ENCODE measurements at places on chromosomes 5 and 9. TPM values are rescaled to one million over a fixed set of nuclear protein-coding genes. Genes with fewer than 3 reads are reported as not detected.

DNA sequence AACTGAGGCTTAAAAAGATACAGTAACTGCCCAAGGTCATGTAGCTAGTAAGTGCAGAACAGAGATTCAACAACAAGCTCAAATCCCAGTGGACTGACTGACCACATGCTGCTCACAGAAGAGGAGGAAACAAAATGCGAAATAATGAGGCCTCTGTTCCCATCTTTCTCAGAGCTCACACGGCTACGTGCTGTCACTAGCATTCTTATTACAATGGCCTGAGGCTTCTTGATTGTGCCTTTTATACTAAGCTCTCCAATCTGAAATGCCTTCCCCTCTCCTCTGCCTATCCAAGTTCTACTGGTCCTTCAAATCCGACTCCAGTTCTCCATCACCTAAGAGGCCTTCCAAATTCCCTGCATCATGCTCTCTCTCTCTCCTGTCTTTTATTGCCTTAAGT, 26.0 kb downstream of the SGTB start:
- no peak overlapping the region for H3K27ac ChIP-seq
- no peak for DNase-seq
- no peaks in the 10 kb centered on the region for H3K27me3 ChIP-seq
- H3K4me3 ChIP-seq, result no peak overlapping the region
- peaks cover 27% of the 10 kb centered on the region for H3K36me3 ChIP-seq
- H3K4me1 ChIP-seq, result no peaks in the 10 kb centered on the region

DNA sequence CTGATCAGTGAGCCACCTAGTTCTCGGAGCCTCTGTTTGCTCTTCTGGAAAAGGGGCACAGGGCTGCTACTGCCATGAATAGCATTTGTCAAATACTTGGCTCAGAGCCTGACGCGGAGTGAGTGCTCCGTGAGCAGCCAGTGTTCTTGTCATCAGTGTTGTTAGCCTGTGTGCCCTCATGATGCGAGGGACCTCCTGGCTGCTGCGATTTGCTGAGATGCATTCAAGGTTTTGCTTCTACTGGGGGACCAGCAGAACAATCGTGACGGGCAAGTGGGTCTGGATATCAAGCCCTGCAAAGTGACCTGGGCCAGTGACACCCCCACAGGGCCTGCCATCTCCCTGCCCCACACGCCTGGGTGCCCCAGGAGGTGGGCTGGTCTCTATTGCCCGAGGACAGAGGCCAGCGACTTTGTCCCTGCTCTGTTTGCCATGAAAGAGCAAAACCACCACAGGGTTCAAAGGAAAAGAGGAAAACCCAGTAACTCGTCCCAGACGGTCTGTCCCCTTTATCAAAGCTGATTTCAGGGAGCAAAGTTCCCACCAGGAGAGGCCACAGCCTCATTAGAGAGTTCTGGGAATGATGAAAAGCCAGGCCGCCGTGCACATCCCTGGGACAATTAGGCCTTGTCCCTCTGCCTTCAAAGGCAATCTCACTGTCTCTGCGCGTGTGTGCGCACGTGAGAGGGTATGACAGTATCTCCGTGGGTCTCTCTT, 86.5 kb upstream of the LMX1B start:
- H3K27me3 ChIP-seq, result peaks cover 8% of the 10 kb centered on the region
- peaks cover 13% of the 10 kb centered on the region for H3K4me1 ChIP-seq
- no peak overlapping the region for H3K27ac ChIP-seq
- H3K36me3 ChIP-seq, result no peaks in the 10 kb centered on the region
- H3K4me3 ChIP-seq, result no peak overlapping the region
- no peak for DNase-seq

DNA sequence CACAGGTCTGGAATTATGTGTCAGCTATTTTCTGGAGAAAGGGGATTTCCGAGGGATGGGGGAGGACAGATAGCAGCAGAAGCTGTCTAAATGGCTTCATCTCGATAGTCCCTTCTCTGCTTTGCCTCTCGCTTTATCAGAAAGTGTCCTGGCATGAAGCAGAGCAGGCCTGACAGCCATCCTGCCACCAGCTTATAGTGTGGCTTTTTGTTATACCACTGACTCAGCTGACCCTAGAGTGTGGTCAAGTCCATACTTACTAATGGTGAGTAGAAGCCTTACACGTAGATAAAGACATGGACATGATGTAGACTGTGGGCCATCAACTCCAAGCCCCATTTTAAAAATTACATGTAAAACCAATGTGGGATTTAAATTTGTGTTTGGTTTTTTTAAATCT, 50.0 kb downstream of the RCL1 start:
- peaks cover 19% of the 10 kb centered on the region for H3K36me3 ChIP-seq
- H3K27ac ChIP-seq, result no peak overlapping the region
- DNase-seq, result no peak
- H3K4me1 ChIP-seq, result peaks cover 4% of the 10 kb centered on the region
- no peaks in the 10 kb centered on the region for H3K27me3 ChIP-seq
- H3K4me3 ChIP-seq, result no peak overlapping the region

DNA sequence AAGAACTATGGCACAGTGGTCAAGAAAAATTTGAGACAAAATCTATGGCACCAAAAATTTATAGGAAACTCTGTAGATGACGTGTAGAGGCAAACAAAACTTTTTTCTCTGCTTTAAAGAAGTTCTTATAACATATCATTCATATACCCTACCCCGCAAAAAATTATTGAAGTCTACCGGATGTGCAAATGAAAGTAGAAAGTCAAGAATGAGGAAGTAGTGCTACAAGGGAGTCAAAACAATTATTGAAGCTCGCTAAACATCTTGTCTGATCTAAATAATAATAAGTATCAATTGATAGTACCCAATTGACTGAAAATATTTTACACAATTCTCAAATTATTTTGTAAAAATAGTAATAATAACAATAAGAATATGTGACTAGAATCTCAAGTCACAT, 398.5 kb downstream of the TAF11L14 start:
- H3K4me1 ChIP-seq, result no peaks in the 10 kb centered on the region
- no peaks in the 10 kb centered on the region for H3K36me3 ChIP-seq
- no peak for DNase-seq
- no peak overlapping the region for H3K27ac ChIP-seq

GRCh38 chr5:142984525-142984924, 214.3 kb downstream of the ARHGAP26 start:
- no peaks in the 10 kb centered on the region for H3K27me3 ChIP-seq
- H3K4me1 ChIP-seq, result peaks cover 24% of the 10 kb centered on the region
- no peak overlapping the region for H3K27ac ChIP-seq
- peaks cover 31% of the 10 kb centered on the region for H3K36me3 ChIP-seq
- H3K4me3 ChIP-seq, result no peak overlapping the region

DNA sequence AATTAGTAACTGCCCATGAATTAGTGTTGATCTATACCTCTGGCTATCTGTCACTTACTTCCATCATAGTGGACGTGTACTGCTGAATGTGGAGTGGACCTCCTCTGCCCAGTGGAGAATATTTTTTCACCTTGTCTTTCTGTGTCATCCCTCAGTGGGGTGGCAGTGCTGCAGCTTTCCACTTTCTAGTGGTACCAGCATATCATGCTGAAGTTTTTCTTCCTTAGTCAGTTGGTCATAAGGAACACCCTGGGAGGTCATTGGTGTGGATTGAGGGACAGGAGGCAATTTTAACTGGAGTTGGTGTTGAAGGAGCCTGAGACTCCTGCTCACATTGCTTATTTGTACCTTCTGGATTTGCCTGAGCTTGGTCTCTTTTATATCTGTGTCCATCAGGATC, 151.7 kb upstream of the ANKH start:
- peaks cover 3% of the 10 kb centered on the region for H3K27me3 ChIP-seq
- no peaks in the 10 kb centered on the region for H3K36me3 ChIP-seq
- H3K27ac ChIP-seq, result no peak overlapping the region
- H3K4me1 ChIP-seq, result no peaks in the 10 kb centered on the region

DNA sequence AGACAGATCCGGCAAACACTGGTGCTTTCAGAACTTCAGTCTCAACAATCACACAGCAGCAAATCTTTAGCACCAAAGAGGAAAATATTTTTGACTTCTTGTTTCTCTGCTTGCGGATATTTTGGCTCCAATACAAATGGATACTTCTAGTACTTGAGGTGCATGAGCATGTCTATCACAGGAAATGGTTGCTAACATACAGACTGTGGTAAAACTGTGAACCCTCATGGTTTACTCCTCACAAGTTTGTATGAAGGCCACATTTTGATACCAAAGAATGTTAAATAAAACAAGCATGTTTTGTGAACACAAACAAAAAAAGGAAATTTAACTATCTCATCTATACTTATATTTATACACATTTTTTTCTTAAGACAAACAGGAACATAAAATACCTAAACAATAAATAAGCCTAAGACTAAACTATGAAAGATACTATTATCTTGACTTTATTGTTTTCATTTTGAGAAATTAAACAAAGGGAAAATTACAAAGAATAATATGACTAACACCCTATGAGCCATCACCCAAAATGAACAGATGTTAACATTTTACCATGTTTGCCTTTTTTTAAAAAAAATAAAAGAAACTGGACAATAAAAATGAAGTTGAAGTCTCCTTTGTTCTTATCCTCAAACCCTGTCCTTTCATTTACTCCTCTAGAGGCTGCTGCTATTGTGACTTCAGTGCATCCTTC, 135.0 kb upstream of the LHFPL2 start:
- no peaks in the 10 kb centered on the region for H3K27me3 ChIP-seq
- no peak for DNase-seq
- H3K36me3 ChIP-seq, result peaks cover 17% of the 10 kb centered on the region

GRCh38 chr5:108339220-108339619, 42.7 kb downstream of the FBXL17 start:
- H3K4me3 ChIP-seq, result no peak overlapping the region
- no peaks in the 10 kb centered on the region for H3K4me1 ChIP-seq
- no peak for DNase-seq
- no peak overlapping the region for H3K27ac ChIP-seq
- H3K27me3 ChIP-seq, result no peaks in the 10 kb centered on the region
- peaks cover 5% of the 10 kb centered on the region for H3K36me3 ChIP-seq

Gene SLC6A7
- total RNA-seq, result not detected

Gene KIAA0825
- 1.9 TPM for total RNA-seq

Gene ECSCR
- total RNA-seq, result not detected

All from activated naive CD8-positive, alpha-beta T cell treated with anti-CD3 and anti-CD28 coated beads, Interleukin-2, amount 10 ng/mL, durations not matched to agents 7 days and 5 days (primary cell).